HT1080 (cell line): ENCODE measurements at places on chromosomes 3 and 15. TPM values are rescaled to one million over a fixed set of nuclear protein-coding genes. Genes with fewer than 3 reads are reported as not detected.

DNA sequence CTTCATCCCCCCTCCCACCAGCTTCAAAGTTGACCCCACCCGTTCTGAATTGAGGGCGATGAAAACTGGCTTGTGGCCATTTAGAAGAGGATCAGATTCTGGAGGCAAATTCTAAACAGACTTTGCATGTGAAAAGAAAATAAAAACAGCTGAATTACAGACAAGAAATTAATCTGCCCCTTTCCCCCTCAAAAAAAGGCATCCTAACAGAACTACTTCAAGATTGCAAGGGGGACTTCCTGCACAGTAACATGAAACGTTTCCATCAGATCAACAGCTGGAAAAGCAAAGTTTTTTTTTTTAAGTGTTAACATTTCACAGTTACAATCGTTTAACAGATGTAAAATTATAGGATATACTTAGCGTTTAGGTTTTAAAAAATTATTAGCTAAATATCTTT, 229.3 kb downstream of the RORA start:
- DNase-seq: no peak

Gene U2SURP
- total RNA-seq: 96.0 and 124 TPM in 2 replicates

DNA sequence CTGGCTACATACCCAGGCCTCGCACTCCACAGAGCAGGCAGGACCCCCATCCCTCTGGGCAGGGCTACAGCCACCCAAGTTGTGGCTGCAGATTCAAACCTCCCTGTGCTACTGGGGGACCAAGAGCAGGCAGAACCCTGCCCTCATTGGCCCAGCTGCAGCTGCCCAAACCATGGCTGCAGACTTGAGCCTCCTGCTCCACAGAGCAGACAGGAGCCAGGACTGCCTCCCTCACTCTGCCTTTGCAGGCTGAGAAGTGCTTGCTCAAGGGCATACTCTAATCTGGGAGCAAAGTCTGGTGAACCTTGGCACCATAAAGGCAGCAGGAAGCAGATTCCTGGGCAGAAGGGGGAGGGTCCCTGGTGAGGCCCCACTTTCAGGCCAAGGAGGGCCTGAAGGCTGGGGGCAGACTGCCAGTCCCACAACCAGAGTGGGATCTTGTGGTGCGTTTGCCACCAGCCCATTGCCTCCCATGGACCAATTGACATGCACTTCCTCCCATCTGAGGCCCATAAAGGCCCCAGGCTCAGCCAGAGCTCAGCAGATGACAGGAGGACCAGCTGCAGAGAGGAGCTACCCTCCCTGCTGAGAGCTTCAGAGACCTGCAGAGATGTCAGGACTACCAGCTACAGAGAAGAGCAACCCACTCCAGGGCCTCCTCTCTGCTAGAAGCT, 64.2 kb upstream of the EPHA6 start:
- DNase-seq: no peak

Gene NRROS
- 4.0 and 7.1 TPM in 2 replicates for total RNA-seq

Gene COL6A5
- 0.17 and 0.26 TPM in 2 replicates for total RNA-seq

GRCh38 chr3:153835540-153835939, 285.6 kb upstream of the ARHGEF26 start:
- peak; percentile 17 for DNase-seq

Gene B3GALNT1
- 6.2 and 9.1 TPM in 2 replicates for total RNA-seq

DNA sequence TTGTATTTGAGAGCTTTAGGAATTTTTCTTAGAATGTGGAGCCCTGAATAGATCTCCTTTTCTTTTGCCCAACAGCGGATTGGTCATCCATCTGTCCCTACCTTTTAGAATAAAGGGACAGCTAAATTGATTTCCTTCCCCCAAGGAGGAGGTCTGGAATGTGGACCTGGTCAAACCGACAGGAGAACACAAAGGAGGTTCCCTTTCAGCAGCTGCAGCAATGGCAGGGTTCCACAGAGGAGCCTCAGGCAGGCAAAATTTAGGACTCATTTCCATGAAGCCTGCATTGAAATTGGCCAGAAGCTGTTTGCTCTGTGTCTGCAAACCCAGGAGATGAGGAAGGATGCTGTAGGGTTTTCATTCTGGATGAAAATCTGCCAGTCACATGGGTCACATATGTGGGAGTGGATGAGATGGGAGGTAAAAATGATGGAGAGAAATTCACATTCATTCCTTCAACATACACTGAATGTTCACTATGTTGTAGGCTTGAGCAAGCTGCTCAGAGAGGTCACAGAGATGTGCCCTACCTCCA, 77.3 kb downstream of the LRTM1 start:
- no peak for DNase-seq

Gene GOLGA8Q
- total RNA-seq: 0.10 TPM in 1 of 2 replicates, not detected in the other

DNA sequence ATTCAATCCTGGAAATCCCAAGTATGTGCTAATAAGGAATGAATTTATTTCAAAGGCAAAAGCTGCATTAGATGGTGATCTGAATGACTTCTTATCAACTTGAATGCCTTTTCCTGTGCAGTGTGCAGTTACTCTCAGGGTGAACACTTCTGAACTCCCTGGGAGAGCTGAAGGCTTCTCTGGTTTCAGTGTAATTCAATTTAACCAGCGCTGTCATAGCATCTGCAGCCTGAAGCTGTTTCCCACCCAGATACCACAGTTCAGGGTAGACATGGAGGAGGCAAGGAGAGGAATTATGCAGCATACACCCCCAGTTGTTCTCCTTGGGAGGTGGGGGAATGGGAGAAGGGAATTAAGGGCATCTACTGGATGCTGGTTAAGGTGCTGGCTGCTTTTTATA, 49.1 kb upstream of the PRR23C start:
- DNase-seq: no peak

DNA sequence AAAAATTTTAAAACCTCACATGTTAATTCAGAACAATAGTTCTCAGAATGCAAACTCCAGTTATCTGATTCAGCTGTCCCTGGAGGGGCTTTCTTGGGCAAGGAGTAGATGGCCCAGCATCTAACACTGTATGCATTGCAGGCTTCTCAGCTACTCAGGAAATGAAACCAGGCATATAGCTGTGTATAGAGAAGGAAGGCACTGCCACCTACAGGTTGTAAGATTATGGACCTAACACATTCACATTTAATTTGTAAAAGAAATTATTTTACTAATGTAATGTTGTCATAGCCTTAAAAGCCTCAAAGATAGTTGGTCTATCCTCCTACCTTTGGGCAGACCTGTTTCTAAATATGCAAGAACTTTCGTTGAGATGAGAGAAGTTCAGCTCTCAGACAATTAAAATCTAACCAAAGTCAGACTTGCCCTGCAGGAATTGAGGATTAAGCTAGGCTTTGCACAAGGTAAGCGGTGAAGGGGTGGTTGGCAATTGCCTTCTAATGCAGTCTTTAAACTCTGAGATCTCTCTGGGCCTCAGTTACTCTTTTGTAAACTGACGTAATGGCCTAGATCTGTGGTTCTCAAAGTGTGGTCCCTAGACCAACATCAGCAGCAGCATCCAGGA, 132.8 kb upstream of the SLC24A5 start:
- peak; percentile 17 for DNase-seq

Gene CLRN1
- total RNA-seq: not detected in 2 replicates

DNA sequence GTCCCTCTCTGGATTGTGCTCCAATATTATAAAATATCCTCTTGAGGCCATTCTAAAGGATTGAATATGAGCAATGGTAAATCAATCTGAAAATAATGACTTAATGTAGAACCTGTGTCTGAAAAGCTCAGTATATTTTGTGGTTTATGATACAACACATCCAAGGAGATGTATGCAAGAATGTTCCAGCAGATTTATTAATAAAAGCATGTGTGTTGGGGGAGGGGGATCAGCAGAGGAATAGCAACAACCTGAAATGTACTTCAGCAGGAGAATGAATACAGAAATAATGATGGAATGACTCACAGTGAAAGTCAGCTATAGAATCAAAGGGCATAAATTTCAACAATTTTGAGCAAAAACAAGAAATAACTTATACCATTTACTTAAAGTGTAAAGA, 56.7 kb upstream of the NUDT16 start:
- no peak for DNase-seq

DNA sequence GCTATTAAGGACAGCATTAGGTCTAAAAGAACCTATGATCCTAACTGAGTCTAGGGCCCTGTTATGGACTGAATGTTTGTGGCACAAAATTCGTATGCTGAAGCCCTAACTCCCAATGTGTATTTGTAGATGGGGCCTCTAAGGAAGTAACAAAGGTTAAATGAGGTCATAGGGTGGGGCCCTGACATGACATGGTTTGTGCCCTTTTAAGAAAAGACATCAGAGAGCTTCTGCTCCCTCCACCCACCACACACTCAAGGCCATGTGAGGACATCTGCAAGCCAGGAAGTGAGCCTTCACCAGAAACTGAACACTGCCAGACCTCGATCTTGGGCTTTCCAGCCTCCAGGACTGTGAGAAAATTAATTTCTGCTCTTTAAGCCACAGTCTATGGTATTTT, 49.2 kb downstream of the PHC3 start:
- peak; percentile 43 for DNase-seq

DNA sequence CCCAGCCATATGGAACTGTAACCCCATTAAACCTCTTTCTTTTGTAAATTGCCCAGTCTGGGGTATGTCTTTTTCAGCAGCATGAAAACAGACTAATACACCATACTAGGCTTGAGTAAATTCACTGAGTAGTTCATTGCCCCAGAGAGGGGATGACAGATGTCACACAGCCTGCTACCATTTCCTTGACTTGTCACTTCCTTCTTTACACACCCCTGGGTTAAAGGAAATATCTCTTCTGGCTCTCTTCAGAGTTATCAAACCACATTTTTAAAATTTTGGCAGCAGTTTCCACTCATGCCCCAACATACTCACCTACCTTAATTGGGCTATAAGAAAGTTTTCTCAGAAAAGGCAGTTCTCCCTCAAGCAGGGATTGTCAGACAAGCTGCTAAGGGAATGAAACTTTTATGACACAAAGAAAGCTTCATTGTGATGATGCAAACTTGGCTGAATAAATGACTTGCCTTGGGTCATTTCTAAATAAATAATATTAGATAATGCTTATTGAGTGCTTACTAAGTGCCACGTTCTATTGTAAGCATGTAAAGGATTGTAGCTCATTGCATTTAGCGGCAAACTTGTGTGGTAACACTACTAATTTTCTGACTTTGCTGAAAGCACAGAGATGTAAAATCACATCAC, 68.0 kb upstream of the RBMS3 start:
- no peak for DNase-seq

Gene MUC20
- not detected in 2 replicates for total RNA-seq

DNA sequence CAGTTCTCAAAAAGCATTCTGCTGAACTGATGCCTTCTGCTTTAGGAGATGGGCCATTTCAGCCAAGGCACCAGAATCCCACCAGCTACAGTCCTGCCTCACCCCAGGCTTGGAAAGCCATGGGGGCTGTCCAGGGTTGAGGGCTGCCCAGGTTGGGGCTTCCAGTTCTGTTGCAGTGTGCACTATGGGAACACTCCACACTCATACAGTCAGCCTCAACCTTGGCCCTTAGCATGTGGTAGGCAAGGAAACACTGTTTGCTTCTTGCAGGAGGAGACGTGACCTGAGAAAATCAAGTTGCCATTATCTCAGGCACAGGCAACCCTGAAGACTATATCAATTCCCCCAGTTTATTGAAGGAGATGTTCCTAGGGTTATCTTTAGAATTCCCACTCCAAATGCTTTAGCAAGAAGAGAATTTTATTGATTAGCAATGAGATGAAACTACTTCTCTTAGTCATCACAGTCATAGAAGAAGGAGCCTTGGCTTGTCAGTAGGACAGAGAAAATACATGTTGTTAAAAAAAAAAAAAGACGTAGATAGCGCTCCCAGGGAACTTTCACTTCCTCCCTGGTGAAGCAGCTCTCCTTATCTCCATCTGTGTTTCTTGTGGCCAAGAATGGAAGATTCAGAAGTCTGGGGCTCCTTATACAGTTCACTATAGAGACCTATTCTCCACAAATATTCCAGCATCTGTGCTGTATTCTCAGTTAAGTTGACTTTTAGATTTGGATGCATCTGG, 38.3 kb upstream of the IL12A start:
- DNase-seq: no peak

DNA sequence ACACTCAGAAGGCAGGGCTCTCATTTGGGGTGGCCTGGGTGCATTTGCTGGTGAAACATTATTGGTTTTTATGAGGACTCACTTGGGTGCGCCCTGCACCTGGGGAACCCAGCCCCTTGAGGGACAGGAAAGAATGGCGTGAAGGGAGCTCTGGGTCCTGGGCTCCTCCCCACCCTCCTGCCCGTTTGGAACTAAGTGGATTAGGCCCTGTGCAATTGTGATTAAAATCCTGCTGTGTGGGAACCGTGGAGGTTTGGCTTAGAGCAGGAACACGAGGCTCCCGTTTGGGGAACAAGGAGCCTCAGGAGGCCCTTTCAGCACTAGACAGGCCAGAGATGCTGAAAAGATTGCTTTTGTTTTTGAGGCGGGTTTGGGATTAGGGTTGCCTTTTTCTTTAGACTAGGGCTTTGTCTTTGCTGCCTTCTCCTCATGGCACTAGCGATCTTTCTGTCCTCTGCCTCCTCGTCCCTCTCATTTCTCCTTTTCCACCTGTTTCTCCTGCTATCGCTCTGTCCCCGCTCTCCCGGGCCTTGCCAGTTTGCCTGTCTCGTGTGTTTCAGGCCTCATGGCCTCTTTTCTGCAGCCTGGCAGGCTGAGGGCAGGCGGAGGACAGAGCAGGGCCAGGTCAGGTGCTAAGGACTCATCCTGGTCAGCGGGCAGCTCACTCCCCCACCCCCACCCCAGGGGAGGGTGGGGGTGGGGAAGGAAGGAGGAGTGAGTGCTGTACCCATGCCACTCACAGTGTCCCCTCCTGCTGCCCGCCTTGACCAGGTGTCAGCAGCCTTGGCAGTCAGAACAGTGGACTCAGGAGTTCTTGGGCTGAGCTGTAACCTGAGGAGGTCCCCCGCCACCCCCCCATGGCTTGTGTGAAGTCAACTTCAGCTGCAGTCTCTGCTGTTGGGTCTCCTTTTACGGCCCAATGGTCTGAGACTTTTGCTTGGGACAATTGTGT, 8.6 kb downstream of the MAPKAPK3 start:
- no peak for DNase-seq
